ENCODE measurements at places on chromosomes 7 and 10.

GRCh38 chr7:78264105-78264504 is 465.5 kb downstream of the PHTF2 start:
- no peak for DNase-seq

DNA sequence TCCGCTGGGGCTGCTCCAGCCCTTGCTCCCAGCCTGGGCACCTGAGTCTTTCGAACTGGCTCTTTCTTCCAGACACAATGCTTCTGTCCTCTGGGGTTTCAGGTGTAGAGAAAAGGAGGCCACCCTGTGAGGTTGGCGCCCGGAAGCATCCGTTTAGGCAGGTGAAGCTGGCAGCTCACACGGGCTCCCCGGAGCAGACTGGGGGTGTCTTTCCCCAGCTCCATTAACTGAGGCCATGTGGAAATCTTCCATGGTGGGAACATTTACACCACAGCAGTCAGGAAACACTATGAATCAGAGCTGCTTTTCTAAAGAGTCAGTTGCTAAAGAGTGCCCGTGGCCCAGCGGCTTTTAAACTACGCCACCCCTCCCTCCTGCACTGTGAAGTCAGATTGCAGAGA is 29.2 kb downstream of the PRKAG2 start:
- no peak for DNase-seq

DNA sequence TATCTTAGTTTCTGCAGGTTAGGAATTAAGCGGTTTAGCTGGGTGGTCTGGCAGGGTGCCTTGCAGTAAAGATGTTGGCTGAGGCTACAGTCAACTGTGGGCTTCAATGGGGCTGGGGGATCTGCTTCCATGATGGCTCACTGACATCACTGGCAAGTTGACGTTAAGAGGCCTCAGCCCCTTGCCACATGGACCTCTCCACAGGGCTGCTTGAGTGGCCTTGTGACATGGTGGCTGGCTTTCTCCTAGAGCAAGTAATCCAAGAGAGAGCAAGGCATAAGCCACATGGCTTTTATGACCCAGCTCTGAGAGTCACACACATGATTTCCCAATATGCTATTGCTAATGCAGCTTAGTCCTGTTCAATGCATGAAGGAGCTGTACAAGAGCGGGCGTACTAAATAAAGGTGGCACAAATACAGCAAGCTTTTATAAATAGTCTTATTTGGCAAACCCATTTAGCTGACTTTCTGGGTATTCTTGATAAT is 109.1 kb downstream of the SEPTIN7 start:
- DNase-seq: no peak

GRCh38 chr7:107118109-107118900 is 50.5 kb upstream of the HBP1 start:
- no peak for DNase-seq

- no peak for DNase-seq
Measured at GRCh38 chr10:65952086-65952485, 973.8 kb upstream of the LRRTM3 start.

GRCh38 chr10:114881417-114881816 is 56.6 kb upstream of the TRUB1 start:
- DNase-seq: no peak

GRCh38 chr7:155734445-155734809 is 77.8 kb downstream of the SHH start:
- DNase-seq: no peak

DNA sequence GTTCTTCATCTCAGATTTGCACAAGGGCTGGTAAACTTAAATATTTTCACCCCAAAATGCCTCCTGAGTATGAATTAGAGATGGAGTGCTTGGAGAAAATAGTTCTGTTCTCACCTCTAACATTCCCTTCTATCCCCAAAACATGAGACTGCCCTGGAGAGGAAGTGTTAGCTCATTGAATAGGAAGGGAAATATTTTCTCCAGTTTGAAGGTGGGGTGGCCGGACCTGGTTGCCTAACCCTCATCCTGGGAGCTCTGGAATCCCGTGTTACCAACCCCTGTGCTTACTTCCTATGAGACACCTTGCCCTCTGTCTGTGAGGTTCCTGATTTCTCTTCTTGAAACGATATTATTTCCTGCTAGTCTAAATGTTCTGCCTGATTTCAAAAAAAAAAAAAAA is 779 bp downstream of the IFIT2 start:
- DNase-seq: peak; percentile 24

All from adipocyte (in vitro differentiated cells).